Muscle of back (tissue), 13 donors: ENCODE measurements at places on chromosomes 11 and 22. TPM values are rescaled to one million over a fixed set of nuclear protein-coding genes. Genes with fewer than 3 reads are reported as not detected.
A peak's percentile ranks its signal among the peaks of the same experiment; 100 is the strongest.

DNA sequence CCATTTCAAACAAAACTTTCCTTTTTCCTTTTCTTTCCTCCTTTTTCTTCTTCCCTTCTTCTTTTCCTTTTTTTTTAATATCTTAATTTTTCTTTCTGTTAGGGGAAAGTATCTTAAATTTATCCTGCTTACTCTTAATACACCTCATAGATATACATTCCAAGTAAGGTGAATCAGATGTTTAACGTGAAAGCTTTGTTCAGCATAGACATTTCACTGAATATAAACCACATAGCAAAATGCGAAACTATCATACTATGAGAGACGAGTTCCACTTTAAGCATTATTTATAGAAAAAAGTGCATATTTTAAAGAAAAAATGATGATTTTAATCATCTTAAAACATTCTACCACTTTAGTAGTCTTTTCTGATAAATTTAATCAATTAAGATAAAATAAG, 137.8 kb upstream of the MTMR2 start:
- DNase-seq, result no peak

GRCh38 chr11:12161137-12161536, 50.7 kb downstream of the MICAL2 start:
- no peak for DNase-seq

- DNase-seq, result no peak
These were observed 100.6 kb downstream of the CSNK2A3 start for GRCh38 chr11:11252403-11252802.

GRCh38 chr22:19687561-19688300, 26.6 kb upstream of the SEPTIN5 start:
- DNase-seq, result no peak

PTS gene
- 18.8 TPM for polyA plus RNA-seq

DNA sequence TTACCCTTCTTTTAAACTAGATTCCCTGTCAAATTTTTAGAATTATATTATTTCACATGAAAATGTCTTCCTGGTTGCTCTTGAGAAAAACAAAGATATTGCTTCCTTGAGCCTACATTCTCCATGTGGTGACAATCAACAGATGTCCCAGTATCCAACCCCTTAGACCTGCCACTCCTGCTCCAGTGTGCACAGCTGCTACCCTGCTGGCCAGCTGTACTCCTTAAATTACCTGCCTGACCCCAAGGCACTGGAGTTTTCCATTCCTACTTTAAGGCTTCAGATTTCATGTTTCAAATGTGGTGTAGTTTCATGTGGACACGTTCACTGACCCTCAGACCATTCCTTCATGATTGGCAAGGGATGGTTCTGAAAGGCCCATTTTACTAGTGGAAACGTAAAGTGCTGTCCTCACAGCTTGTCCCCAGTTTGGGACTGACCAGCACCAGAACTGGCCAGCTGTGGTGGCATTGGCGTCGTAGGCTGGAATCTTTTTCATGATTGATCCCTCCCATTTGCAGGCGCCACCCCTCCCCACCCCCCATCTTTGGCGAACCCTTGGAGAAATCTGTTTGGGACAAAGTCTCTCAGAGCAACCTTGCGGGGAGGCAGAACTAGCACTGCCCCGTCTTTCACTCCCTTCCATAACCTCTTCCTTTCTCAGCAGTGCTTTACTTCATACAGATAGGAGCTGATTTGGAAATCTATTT, 123.5 kb downstream of the DBX1 start:
- no peak for DNase-seq

DNA sequence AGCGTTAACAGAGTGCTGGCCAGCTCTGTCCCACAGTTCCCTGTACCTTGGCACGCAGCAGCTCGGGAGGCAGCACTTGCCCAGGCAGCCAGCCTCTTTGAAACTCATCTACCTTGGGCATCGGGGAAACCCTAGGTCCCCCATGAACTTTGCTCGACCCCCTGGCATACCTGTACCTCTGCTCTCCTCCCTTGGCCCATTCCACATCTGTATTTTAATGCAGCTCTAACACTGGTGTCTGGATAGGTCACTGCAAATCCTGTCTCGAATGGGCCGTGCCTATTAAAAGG, 304.1 kb downstream of the TBC1D22A start:
- DNase-seq, result no peak

DNA sequence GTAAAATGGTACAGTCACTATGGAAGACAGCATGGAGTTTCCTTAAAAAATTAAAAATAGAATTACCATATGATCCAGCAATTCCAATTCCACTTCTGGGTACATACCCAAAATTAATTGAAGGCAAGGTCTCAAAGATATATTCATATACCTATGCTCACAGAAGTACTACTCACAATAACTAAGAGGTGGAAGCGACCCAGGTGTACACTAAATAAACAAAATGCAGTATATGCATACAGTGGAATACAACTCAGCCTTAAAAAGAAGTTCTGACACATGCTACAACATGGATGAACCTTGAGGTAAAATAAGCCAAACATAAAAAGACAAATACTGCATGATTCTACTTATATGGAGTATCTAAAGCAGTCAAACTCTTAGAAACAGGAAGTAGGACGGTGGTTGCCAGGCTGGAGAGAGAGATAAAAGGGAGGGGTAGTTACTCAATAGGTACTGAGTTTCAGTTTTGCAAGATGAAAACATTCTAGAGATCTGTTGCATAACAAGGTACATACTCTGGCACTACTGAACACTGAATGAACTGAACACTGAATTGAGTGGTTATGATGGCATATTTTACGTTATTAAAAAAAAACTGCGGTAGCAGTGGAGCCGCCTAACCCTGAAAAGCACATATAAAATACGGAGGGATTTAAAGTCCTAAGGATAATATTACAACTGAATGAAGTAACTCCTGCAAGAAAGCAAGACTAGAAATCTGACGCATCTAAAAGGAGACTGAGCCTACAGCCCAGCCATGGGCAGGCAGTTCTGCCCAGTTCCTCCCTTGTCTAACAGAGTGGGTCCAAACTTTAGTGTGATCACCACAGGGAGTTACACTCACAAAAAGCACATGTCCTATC, 12.8 kb downstream of the DGCR2 start:
- DNase-seq, result no peak

ELMOD1 gene
- 5.4 TPM for polyA plus RNA-seq

DNA sequence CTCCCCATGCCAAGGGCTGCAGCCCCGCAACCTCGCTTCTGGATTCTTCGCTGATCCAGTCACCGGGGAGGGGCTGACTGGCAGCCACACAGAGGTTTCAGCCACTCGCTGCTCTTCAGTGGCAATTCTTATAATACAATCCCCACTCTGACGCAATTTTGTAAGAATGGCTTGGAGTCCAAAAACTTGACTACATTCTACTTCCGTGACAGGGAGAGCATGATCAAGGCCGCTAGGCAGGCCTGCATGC, 14.9 kb downstream of the PPM1F start:
- no peak for DNase-seq

DNA sequence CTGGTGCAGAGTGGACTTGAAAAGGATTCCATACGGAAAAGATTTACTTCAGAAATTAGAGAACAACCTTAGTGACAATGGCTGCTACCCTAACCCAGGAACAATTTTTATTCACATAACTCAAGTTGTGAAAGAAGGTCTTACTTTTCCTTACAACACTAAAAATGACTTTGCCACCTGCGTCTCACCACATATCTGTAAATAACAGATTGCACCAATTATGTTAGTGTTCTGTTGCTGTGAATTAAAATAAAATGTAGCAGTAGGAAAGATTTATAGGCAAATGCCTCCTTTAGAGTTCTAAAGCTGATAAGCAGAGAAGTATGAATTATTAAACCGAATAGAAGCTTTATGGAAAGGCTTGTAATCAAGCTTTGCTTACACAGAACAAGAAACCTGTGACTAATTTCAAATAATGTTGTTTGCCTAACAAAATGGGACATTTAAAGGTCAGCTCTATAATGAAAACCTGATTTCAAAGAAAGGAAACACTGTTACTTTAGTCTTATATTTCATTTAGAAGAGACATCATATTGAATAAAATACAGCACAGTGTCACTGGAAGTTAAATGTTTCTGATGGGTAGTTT, 2237.8 kb downstream of the LRRC4C start:
- no peak for DNase-seq

OR5B21 gene
- not detected for polyA plus RNA-seq

GRCh38 chr11:117898059-117898458, 21.6 kb upstream of the FXYD6 start:
- no peak for DNase-seq

GRCh38 chr22:32058656-32059260, 15.7 kb downstream of the SLC5A1 start:
- no peak for DNase-seq

DNA sequence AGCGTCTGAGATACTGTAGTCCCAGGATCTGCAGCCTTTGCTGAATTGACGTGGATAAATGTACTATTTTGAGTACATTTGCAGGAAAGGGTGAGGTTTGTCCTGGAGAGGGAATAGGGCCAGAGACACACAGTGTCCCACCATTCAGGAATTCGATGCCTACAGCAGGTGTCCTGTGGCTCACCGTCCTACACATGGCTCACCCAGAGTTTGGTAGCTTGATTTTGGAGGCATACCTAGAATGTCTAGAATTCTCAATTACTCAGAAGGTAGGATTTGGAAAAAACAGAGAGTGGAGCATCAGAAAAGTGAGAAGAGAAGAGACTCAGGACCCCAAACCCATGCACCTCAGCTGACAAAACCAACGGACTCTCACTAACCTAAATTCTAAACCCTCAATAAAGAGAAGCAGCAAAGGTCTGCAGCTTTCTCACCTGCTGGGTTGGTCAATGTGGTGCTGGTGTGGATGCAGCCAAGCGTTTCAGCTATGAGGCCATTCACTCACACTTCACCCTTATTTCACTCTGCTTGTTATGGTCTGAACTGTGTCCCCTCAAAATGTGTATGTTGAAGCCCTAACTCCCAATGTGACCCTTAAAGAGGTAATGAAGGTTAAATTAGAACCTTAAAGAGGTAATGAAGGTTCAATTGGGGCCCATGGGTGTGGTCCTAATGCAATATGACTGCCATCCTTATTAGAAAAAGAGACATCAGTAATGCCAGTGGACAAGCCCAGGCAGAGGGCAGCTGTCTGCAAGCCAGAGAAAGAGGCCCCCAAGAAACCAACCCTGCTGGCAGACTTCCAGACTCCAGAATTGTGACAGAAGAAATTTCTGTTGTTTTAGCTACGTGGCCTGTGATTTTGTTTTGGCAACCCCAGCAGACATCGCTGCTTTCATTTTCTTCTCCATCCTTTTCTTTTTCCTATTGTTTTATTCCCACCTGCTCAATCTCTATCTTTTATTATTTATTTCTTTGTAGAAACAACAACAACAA, 187.8 kb downstream of the SNX19 start:
- no peak for DNase-seq

DNA sequence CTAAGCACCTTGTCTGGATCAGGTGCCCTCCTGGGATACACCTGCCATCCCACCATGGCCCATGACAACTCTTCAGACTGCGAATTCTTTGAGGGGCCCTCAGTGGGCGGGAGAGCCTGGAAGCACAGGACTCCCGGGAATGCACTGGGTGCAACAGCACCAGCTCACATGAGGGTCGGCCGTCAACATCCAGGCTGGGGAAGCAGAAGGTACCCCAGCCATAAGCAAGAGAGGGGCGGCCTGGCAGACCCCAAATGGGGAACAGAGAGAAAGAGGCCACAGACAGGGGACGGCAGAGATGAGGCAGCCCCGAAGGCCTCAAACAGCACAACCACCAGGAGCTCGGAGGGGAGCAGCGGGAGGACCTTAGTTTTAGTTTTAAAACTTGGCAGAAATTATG, 94.4 kb downstream of the PHF21B start:
- DNase-seq, result no peak

GRCh38 chr11:69437001-69437875, 44.2 kb upstream of the LINC01488 start:
- no peak for DNase-seq

ESAM gene
- 64.4 TPM for polyA plus RNA-seq

- no peak for DNase-seq
These were observed 1.5 kb downstream of the APOL6 start for GRCh38 chr22:35649636-35650250.

TUB gene
- polyA plus RNA-seq, result 13.4 TPM

DNA sequence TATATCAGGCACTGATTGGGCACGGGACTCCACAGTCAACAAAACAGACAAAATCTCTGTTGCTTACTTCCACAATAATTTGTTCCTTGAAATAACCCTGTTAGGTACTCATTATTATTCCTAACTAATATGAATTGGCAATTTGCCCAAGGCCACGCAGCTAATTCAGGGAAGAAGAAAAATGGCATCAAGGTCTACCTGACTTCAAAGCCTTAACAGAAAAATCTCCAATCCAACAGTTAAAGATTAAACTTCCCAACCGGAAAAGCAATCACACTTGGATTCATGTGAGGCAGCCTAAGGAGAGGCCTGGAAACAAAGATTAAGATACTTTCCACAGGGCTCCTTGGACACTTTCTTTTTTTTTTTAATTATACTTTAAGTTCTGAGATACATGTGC, 68.9 kb downstream of the PRCP start:
- DNase-seq, result no peak

RIMBP3C gene
- 0.39 TPM for polyA plus RNA-seq

DNA sequence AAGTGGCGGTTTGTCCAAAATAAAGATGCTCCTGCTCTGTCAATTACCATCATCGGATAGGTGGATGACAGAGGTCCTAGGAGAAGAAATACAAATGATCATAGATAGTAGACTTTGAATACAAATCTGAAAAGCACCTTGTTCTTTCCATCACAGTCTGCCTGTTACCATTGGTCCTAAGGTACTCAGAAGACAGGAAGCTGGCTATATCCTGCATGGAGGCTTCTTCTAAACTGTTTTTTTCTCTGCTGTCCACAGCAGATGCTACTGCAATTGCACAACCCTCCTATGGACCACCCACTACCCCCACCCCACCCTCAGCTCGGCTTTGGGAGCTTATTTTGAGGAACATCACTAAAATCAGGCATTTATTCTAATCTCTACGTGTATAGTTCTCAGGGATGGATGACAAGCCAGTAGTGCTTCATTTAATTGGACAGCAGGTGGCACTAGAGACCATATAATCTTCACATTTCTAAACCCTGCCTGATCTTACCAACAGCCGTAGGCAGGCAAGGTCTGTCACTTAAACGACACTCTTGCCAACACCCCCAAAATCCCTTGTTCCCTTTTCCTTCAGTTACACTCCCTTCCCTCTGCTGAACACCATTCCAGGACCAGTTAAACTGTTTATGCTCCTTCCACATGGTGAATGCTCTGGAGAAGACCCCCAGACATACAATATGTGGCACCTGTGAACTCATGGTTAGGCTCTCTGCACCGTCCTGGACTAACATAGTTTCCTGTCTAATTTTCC, 6.6 kb upstream of the PTS start:
- peak; percentile 73 for DNase-seq

- no peak for DNase-seq
These were observed 61.7 kb downstream of the DDI1 start for GRCh38 chr11:104098132-104098531.
